Spleen (tissue), 13 donors: ENCODE measurements at places on chromosomes 1 and 21. TPM values are rescaled to one million over a fixed set of nuclear protein-coding genes. Genes with fewer than 3 reads are reported as not detected.

Gene SH3GLB1
- total RNA-seq: 122 TPM

Gene PLPPR4
- total RNA-seq: 0.69 TPM

Gene ACTA1
- not detected for total RNA-seq

DNA sequence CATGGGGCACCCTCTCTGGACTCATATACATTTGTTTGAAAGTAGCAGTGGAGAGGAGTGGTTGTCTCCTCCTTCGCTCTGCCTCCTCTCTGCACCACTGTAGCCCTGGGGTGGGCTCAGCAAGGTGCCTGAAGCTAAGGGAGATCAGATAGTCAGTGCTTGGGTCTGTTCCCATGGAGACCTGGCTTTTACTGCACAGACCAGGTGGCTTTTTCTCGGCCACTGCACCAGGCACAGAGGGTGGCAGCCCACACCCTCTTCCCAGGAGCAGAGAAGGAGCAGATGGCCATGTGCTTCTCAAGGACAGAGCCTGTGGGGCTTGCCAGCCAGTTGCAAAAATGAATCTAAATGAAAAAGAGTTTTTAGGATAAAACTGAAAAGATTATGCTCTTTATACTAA lies 123.4 kb upstream of the KCNK1 start:
- DNase-seq: no peak

- DNase-seq: no peak
These were observed 34.6 kb upstream of the UHMK1 start for GRCh38 chr1:162463021-162463420.

DNA sequence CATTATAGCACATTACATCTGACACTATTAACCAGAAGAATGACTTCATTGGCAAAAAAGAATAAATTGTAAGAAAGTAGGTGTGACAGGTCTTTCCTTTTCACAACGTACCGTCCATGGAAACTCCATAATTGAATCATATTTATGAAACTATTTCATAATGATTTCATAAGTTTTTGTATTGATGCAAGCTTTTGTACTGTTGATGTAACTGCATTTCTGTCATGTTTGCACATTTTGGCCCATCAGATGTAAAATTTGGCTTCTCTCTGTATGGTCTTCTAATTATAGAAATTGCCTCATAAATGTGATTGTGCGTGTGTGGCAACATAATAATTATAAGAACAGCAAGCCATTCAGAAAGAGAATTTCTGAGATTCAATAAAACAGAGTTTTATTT lies 180.7 kb upstream of the ZNHIT6 start:
- no peak for DNase-seq
